ENCODE measurements at places on chromosomes 3 and 15. TPM values are rescaled to one million over a fixed set of nuclear protein-coding genes. Genes with fewer than 3 reads are reported as not detected.

DNA sequence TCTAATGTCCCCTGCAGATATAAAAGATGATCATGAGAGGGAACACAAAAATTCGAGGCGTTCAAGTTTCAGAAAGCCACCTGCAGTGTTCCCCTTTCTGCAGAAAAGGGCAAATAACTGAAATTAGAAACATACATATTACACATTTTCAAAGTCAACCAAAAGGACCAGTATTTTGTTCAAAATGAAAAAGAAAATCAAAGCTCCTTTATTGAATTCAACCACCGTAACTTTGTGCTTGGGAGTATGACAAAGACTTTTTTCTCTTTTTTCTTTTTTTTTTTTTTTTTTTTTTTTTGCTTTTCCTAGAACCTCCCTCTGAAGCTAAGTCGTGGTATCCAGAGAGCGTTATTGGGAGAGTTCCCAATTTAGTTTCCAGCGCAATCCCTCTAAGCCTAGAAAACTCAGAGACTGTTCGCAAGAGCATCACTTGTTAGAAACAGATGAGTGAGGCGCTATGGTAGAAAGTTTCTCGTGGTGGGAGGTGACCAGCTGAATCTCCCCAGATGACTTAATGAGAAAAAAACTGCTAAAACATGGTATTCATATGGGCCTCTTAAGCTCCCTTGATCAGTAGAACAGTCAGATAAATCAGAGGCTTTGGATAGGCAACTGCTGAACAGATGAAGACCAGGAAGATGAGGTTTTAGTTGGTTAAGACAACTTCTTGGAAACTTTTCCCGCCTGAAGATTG, 77.4 kb downstream of the MB21D2 start:
- H3K27me3 ChIP-seq, result no peaks in the 10 kb centered on the region
- H3K36me3 ChIP-seq, result no peaks in the 10 kb centered on the region
- no peak for DNase-seq
- H3K4me1 ChIP-seq, result peaks cover 12% of the 10 kb centered on the region
- no peak overlapping the region for H3K4me3 ChIP-seq

GRCh38 chr3:170792471-170792870, 77.5 kb downstream of the RPL22L1 start:
- H3K4me1 ChIP-seq, result no peaks in the 10 kb centered on the region
- no peaks in the 10 kb centered on the region for H3K27me3 ChIP-seq

GRCh38 chr3:108100906-108101660, 10.3 kb upstream of the CD47 start:
- no peak for DNase-seq
- H3K27ac ChIP-seq, result no peak overlapping the region
- peaks cover 5% of the 10 kb centered on the region for H3K27me3 ChIP-seq

DNA sequence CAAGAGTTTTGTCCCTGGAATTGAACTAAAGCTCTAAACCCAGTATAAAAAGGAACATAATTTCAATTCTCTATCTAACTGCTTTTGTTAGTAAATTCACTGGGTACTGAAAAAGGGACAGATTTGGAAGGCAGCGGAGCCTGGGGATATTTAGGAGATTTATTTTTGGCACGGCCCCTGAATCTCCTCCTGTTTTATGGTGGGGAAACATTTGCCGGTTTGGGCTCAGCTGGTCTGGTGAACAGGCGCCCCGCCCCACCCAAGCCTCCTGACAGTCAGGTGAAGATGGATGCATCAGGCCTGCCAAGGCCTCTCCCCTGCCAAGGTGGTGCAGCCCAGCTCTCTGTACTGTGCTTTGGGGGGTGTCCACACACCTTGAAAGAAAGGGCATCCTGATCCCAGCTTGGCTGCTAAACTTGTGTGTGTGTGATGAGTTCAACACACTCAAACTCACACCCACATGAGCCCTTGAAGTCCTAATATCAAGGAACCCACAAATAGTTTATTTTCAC, 46.3 kb downstream of the EBLN2 start:
- DNase-seq, result no peak
- H3K4me1 ChIP-seq, result no peaks in the 10 kb centered on the region
- H3K4me3 ChIP-seq, result no peak overlapping the region
- H3K27me3 ChIP-seq, result peaks cover 43% of the 10 kb centered on the region
- no peak overlapping the region for H3K27ac ChIP-seq

- H3K4me3 ChIP-seq, result no peak overlapping the region
- no peaks in the 10 kb centered on the region for H3K36me3 ChIP-seq
- no peak overlapping the region for H3K27ac ChIP-seq
- H3K4me1 ChIP-seq, result no peaks in the 10 kb centered on the region
Measured at GRCh38 chr15:91291673-91292072, 191.6 kb downstream of the SV2B start.

GRCh38 chr3:73710340-73710739, 85.6 kb upstream of the PDZRN3 start:
- DNase-seq, result no peak
- peaks cover 5% of the 10 kb centered on the region for H3K4me1 ChIP-seq
- no peak overlapping the region for H3K27ac ChIP-seq
- H3K4me3 ChIP-seq, result no peak overlapping the region

DNA sequence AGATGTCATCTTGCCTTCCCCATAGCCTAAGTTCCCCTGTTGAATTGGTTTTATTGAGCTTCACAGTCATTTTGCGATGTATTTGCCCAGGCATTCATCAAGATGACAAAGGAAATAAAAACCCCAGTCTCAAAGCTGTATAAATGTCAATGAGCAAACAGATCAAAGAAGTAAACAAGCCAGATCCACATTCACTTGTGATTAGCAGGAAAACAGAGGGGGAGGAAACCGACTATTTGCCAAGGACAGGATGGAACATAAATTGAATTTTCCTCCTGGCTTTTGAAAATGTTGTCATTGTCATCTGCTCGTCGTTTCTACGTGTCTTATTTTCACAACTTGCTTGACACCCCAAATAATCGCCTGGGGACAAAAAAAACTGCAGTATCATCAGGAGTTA, 83.5 kb downstream of the SV2B start:
- no peaks in the 10 kb centered on the region for H3K4me1 ChIP-seq
- H3K27me3 ChIP-seq, result no peaks in the 10 kb centered on the region
- no peak overlapping the region for H3K27ac ChIP-seq

DNA sequence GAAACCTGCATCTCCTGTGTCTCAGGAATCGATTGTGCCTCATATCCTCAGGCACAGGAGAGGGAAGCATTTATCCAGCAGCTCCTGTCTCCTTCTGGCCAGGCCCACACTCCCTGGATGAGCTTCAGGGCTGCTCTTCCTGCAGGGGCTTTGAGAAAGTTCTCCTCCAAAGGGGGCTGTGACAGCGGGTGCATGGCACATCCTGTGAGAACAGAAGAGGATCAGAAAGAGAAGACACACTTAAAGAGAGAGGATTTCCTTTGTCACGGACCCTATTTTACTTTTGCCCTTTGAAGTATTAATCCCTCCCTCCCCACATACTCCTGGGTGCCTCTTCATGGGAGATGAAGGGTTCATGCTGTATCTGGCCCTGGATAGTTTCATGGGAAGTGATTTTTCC, 46.0 kb downstream of the MFSD1 start:
- H3K27me3 ChIP-seq, result peaks cover 34% of the 10 kb centered on the region
- DNase-seq, result no peak
- H3K36me3 ChIP-seq, result no peaks in the 10 kb centered on the region
- H3K27ac ChIP-seq, result no peak overlapping the region

DNA sequence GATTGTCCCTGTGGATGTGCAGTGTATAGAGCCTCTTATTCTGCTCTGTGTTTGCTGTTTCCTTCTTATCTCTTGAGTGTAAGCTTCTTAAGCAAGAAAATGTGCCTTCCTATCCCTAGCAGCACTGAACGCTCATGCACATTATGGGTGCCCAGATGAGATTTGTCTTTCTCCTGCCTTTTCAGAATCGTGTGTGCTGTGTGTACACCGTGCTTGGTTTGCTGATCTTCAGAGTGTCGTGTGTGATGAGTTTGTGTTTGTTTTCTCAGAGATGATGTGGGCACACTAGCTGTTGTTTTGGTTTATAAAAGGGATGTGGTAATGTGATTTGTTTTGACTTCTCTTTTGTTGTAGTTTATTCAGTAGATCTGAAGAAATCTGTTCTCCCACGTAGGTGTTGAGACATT, 19.7 kb downstream of the GPR171 start:
- H3K27ac ChIP-seq, result no peak overlapping the region
- H3K4me1 ChIP-seq, result no peaks in the 10 kb centered on the region
- DNase-seq, result no peak
- H3K4me3 ChIP-seq, result no peak overlapping the region
- H3K36me3 ChIP-seq, result no peaks in the 10 kb centered on the region

GRCh38 chr3:106420628-106421027, 551.8 kb upstream of the CBLB start:
- H3K4me3 ChIP-seq, result no peak overlapping the region
- peak overlapping the region; percentile 38 for H3K27ac ChIP-seq
- peaks cover 33% of the 10 kb centered on the region for H3K4me1 ChIP-seq
- DNase-seq, result no peak
- H3K36me3 ChIP-seq, result peaks cover 2% of the 10 kb centered on the region

GRCh38 chr15:26028086-26028740, 165.1 kb upstream of the ATP10A start:
- no peak overlapping the region for H3K27ac ChIP-seq
- no peaks in the 10 kb centered on the region for H3K36me3 ChIP-seq
- peak; percentile 75 for DNase-seq
- peaks cover 18% of the 10 kb centered on the region for H3K4me1 ChIP-seq
- H3K4me3 ChIP-seq, result no peak overlapping the region

GRCh38 chr3:142319094-142319493, 93.7 kb upstream of the GK5 start:
- DNase-seq, result no peak
- no peak overlapping the region for H3K4me3 ChIP-seq
- H3K36me3 ChIP-seq, result peaks cover 52% of the 10 kb centered on the region
- no peaks in the 10 kb centered on the region for H3K27me3 ChIP-seq
- H3K27ac ChIP-seq, result no peak overlapping the region

DNA sequence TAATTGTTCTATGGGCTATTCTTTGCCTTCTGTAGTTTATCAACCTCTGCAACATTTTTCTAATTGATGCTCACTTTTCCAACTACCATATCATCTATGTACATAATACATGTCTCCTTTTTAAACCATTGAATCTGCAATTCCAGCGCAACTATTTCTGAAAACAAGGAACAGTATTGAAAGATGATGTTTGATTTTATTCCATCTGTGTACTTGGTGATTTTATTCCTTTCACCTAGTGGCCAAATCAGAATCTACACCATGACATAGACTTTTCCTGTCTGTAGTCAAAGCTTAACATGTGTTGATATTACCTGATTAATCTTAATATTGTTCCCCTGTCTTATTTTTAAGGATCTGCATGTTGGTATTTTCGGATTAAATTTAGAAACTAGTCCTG, 13.0 kb downstream of the NKTR start:
- no peaks in the 10 kb centered on the region for H3K27me3 ChIP-seq
- H3K4me1 ChIP-seq, result peaks cover 30% of the 10 kb centered on the region
- peaks cover 13% of the 10 kb centered on the region for H3K36me3 ChIP-seq

DNA sequence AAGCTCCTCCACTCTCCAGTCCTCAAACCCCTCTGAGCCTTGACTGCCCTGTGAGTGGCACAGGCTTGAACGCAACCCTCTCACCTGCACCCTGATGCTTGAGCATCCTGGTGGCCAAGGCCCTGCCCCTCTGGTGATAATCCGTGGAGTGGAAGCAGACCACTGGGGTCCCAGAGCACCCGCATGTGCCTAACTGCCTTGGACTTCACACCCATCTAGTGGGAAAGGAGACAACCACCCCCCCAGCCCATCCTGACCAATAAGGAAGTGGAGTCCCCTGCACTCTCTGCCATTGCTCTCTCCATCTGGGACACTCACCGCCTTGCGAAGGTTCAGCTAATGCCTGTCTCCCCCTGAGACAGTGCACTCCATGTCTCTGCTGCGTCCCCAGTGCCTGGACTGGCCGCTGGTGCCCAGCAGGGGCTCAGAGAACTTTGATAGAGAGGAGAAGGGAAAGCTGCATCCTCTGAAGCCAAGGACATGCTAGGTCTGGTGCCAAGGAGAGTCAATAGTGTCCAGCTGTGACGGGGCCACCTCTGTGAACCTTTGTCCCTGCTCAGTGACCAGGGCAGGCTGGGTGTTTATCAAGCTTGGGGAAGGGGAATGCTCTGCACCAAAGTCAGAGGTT, 3.4 kb downstream of the KLF15 start:
- peaks cover 8% of the 10 kb centered on the region for H3K27me3 ChIP-seq
- H3K27ac ChIP-seq, result no peak overlapping the region
- no peak overlapping the region for H3K4me3 ChIP-seq
- peaks cover 3% of the 10 kb centered on the region for H3K36me3 ChIP-seq
- no peak for DNase-seq

- H3K27ac ChIP-seq, result no peak within 1 kb of the TSS
- no peaks in the 10 kb centered on the region for H3K36me3 ChIP-seq
- no peak for DNase-seq
- H3K4me3 ChIP-seq, result no peak within 1 kb of the TSS
- peaks cover 6% of the 10 kb centered on the region for H3K27me3 ChIP-seq
Measured at GRCh38 chr15:78264304-78265136, at the start of gene DNAJA4. TSS of gene DNAJA4 (plus strand) at chr15:78264562. CDS start at chr15:78264764, 202 bp downstream.

DNA sequence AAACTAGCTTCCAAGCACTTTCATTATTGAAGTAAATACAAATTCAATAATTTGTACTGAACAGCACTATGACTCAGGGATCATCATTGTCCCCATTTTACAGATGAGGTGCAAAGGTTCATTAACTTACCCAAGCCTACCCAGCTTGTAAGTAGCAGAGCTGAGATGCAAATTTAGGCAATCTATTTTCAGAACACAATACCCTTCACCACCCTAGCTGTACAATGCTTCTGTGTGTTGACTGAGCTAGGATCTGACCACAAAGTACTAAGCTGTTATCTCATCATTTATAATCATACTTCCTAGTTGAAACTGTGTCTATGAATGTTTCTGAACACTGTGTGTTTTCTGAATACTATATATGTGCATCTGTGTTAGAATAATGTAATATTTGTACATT, 3.2 kb upstream of the ILDR1 start:
- no peak overlapping the region for H3K27ac ChIP-seq
- peaks cover 21% of the 10 kb centered on the region for H3K27me3 ChIP-seq
- no peak for DNase-seq
- H3K4me3 ChIP-seq, result no peak overlapping the region
- no peaks in the 10 kb centered on the region for H3K36me3 ChIP-seq

Gene TEX9
- 2.4 TPM for total RNA-seq

Gene CACNA2D3
- 0.46 TPM for total RNA-seq

Gene GPR156
- 0.48 TPM for total RNA-seq

Gene RPS27L
- total RNA-seq, result 200 TPM

Gene CLDN11
- 13.8 TPM for total RNA-seq

Gene GABRR3
- not detected for total RNA-seq

Gene POLQ
- 1.2 TPM for total RNA-seq

Gene ANKDD1A
- 5.7 TPM for total RNA-seq

Gene APH1B
- total RNA-seq, result 13.9 TPM

Data from osteocyte (in vitro differentiated cells).